Activated CD8-positive, alpha-beta memory T cell treated with anti-CD3 and anti-CD28 coated beads for 1 hour (primary cell): ENCODE measurements at places on chromosomes 2 and 18.

DNA sequence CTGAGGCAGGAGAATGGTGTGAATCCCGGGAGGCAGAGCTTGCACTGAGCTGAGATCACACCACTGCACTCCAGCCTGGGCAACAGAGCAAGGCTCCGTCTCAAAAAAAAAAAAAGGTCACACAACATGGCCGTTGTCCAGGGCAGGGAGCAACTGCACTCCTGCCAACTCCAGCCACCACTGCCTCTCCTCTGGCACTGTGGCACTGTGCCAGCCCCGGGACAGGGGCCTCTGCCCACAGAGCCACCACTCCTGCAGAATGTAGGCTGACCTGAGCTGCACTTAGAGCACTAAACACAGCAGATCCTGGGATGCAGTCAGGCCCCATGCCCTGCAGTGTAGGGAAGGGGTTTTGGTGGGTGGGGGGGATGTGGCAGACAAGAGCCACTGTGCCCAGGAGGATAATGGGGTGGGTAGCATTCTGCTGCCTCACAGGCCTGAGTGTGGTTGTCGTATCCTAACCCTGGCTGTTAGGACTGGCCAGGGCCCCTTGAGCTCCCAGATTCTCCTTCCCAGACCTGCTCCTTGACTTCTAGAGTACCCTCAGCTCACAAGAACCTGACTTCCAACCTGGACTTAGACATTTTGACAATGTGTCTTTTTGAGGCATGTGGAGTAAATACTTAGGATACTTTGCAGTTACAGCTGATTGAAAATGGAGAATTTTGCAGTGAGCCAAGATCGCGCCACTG, 69.4 kb upstream of the SH3RF3 start:
- no peak for DNase-seq

DNA sequence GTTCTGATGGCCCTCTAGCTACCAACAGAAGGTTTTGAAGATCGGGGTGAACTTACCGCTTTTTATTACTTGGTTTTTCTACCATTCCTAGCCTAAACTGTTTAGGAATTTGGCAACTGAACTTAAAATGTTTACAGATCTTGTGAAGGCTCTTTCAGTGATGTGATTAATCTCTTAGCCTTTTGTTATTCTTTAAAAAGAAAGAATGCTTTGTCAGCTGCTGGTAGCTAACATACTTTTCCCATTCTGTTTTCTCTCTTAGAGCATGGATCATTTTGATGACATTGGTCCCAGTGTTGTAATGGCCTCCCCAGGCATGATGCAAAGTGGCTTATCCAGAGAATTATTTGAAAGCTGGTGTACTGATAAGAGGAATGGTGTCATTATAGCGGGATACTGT, 18.1 kb downstream of the CPSF3 start:
- DNase-seq: no peak

DNA sequence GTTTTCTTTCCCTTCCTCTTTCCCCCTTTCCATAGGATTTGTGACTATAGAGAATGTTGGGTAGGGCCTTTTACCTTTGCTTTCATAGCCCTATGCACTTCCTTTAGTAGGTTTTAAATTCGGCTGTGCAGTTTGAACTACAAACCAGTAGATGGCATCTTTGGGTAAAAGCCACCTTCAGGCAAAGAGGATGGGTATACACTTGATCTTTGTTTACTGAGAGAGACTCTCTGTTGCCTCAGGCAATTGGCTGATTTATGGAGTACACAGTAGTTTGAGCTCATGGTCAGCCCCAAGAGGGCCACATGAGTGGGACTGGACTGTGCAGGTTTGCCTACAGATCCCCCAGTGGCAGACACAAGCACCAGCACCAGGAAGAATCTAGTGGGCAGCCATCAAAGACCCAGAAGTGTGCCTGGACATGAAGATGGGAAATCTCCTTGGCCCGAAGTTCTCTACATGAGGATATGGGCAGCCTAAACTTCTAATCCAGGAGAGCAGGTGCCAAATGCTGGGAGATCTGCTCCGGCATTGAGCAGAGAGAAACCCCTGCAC, 1304.3 kb upstream of the DDX18 start:
- DNase-seq: no peak

GRCh38 chr2:190415794-190416775, 7.9 kb downstream of the MFSD6 start:
- DNase-seq: no peak

- DNase-seq: no peak
Measured at GRCh38 chr2:201661366-201661765, 18.1 kb upstream of the TMEM237 start.

DNA sequence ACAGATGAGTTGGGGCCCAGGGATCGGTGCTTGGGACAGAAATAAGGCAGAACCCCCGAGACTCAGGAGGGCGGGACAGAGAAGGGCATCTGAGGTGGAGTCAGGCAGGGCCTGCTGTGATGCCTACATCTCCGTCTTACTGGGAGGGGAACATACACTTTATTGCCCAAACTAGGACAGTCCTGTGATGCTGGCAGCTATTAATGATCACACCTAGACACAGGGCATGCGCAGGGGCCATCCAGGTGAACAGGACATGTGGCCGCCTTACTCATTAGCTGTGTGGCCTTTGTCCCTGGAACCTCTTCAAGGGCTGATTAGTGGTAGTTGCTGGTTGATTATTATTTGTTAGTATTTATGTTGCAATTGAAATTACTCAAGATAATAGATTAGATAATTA, 33.2 kb downstream of the MLPH start:
- no peak for DNase-seq

DNA sequence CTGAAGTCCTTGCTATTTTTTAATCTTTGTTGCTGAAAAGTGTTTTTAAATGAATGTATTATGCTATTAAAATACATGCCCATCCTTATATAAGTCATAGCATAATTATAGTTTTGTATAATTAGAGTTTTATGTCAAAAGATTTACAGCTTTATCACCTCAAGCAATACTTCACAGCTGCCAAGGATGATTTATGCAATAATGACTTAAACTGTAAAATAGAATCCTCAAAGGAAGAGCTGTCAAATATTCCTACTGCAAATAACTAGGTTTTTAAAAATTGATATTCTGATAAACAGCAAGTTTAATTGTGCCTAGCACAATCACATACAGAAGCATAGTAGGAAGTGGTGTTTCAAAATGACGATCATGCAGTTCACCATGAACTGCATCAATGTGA, 5.2 kb downstream of the KCNH7 start:
- no peak for DNase-seq

DNA sequence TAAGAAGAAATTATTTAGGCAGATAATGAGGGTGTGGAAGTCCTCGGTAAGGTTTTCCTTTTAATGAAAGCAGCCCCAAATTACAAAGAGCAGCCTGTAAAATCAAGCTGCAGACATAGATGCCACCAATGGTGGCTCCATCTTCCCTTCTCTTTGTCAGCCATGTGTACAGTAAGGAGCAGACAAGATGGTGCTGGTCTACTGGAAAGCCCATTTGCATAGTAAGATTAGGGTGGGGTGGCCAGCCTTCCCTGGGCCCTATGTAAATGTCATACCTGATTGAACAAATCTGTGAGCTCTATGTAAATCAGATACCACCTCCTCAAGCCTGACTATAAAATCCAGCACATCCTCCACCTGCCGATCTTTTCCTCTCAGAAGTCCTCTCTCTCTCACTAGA, 154.4 kb upstream of the SERTAD2 start:
- no peak for DNase-seq

GRCh38 chr2:143176606-143177005, 47.4 kb downstream of the ARHGAP15 start:
- no peak for DNase-seq

GRCh38 chr2:174344716-174345461, 10.1 kb downstream of the SP9 start:
- DNase-seq: no peak

DNA sequence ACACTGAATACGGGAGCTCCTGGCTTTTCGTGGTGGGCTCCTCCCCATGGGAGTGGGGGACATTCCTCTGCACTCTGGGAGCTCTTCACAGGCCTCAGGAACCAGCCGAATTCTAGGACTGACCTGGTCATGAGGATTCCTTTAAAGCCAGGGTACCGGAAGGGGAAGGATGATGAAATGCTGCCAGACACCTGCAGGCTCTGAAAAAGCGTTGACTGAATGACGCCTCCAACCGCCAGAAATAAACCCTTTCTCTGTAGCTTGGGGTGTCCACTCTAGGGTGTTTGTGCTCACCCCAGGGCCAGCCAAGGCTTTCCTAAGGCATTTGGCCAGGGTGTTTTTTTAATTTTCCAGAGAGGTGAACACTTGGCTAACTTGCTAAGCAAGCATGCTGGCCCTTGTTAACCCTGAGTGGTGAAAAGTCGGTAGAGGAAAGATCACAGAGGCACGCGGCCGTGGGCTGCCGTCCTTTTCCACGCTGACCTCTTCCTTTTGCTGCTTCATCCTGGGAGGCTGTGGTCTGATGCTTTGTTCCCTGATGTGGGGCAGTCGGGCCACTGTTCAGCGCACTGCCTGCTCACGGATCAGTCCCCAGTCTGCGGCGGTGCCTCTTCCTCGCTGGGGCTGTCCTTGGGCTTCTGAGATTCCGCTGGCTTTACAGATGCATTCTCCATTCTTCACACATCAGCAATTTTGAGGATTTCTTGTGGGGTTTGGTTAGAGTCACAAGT, 32.0 kb downstream of the IMPA2 start:
- DNase-seq: no peak

GRCh38 chr2:149715005-149715592, 127.5 kb upstream of the MMADHC start:
- DNase-seq: no peak

DNA sequence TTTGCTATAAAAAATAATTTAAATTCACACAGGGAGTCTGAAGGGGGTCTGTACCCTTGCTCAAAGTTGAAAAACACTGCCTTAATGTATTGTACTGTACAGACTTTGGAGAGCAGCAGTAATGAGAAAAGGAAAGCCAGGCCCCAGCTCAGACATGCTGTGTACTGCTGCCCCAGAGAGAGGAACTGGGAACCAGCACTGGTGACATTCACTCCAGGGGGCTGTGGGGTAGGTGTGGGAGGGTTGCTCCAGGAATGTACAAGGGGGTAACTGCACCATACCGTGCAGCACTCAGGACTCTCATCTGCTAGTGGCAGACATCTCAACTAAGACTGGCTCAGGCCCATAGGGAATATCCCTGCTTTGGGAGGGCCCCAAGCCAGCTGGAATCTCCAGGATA, 146.0 kb upstream of the RMP24 start:
- DNase-seq: no peak

GRCh38 chr18:350953-351572, 83.2 kb upstream of the THOC1 start:
- no peak for DNase-seq

DNA sequence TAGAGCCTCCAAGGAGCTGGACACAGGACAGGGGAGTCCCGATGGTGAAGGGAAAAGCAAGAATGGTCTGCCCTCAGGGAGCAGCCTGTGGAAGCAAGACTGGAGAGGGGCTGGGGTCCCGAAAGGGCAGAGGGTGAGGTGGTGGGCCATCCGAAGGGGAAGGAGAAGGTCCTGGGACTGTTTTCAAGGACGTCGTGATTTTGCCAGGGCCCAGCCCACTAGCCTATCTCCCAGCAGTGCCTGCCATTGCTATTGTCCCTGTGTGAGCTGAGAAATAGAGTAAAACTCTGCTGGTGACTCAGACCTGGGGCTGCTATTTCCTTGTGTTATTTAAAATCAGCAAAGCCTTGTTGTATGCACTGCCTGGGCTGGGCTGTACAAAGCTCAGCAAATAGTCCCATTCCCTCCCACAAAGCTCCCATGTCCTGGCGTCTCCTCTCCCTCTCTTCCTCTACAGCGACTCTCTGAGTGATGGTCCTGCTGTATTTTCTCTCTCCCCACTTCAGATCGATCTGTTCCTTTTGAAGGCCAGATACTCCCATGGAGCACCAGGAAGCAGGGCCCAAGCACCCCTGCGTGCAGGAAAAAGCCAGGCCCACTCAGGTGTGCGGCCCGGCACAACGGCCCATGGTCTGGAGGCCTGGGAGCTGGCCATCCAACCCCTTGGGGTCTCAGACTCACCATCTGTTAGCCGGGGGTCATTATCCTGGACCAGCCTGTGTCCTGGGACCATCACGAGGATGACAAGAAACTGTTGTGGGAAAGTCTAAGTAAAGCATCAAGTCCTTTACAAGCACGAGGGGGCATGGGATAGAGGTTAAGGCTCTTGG, 65.0 kb upstream of the OTOF start:
- DNase-seq: no peak

GRCh38 chr2:121258051-121258450, 27.0 kb downstream of the TFCP2L1 start:
- no peak for DNase-seq

DNA sequence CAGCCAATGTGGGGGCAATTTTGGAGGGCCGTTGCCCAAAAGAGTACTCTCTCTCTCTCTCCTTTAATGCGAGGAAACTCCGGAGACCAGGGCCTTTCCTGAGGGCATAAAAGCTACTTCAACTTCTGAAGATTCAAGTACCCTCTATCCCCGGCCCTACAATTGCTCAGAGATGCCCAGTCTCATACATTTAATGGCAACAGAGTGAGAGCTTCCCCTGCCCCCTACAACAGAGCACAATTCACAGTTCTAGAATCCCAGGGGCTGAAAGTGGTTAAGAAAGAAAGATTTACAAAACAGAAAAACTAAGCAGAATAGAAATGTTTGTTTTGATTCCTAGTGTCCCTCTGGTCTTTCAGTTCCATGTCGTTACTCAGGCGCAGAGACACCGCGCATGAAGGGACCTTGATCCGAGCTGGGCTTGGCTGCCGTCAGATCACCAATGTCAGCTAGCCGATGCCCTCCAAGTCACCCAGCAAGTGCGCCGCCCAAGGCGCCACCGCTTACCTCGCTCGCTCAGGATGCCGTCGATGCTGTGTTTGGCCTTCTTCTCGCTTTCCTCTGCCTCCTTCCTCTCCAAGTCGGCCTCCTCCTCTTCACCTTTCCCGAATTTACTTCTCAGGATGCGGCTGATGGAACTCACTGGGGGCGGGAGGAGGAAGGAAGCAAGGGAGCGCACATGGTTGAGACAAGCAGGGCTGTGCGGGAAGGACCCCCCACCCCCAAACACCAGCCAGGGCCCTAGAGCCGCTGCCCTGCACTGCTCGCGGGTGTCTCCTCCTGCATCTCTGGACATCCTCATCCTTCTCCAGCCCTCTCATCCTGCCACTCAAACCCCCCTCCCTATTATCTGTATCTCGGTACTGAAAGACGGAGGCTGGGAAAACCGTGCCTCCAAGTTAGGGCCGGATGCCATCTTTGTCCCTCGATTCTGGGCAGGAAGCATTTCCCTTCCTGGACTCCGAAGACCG, 4.9 kb downstream of the PAX3 start:
- DNase-seq: no peak

DNA sequence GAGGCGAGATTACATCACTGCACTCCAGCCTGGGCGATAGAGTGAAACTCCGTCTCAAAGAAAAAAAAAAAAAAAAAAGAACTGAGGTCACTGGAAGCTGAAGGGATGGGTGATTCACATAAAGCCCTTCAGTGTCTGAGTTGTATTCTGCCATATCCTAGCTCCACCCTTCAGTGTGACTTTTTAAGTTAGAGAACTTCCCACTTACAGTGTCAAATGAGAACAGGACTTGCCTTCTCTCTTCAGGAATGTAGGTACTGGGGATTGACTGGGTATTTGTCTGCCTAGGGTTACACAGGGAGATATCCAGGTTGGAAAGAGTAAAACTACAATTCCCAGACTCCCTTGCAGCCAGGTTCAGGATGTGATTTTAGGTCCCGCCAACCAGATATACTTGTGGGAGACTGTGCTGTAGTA, 37.9 kb downstream of the EHD3 start:
- DNase-seq: no peak
